RPMI8226 (cell line): ENCODE measurements at places on chromosomes 4 and X.

DNA sequence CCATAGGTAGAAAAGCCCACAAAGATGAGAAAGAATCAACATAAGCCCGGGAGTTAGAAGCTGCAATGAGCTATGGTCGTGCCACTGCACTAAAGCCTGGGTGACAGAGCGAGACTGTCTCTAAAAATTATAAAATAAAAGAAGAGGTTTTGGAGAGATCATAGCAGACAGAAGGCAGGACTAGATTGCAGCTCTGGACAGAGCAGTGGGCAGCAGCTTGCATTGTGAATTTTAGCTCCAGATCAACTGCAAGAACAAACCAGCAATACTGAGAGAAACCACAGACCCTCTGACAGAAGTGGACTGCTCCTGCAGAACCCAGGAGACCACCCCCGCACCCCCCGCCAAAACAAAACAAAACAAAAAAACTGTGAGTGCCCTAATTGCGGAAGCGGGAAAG, 30.6 kb downstream of the SOWAHB start:
- no peak for DNase-seq

DNA sequence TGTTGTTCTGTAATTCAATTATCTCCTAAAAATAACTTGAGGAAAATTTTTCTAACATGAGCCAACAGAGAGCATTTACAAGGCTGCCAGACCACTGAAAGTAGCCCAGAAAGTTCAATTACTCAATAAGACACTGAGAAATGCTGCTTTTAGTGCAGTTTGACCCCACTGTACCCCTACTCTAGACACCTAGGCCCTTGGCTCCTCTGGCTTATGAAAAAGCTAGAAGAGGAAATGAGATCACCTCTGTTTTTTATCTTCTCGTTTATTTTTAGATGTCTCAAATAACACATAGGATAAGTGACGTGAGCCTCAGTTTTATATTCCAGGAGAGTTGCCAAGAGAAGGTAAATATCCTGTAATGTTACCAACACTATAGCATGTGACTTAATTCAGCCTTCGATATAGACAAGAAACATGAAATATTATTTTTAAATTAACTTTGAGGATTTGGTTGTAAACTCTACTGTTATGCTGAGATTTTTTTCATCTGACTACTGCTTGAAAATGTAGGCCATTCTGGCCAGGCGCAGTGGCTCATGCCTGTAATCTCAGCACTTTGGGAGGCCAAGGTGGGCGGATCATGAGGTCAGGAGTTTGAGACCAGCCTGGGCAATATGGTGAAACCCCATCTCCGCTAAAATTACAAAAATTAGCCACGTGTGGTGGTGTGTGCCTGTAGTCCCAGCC, 24.4 kb downstream of the TNIP3 start:
- peak; percentile 49 for DNase-seq

DNA sequence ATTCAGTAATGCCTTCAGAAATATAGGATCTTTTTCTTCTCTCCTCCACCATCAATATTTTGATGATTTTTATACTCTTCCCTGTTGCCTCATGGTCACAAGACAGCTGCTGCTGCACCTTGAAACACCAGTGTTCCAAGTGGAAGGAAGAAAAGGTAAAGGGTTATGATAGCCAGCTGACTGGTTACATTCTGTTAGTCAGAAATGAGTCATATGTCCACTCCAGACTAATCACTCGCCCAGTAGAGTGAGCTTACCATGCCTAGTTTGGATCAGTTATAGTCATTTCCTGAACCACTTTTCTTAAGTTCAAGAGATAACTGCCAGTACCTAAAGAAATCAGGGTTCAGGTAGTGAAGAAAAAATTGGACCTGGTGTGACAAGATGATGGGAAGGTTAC, 532.3 kb upstream of the SMIM31 start:
- DNase-seq: no peak

GRCh38 chr4:188372058-188372457, 232.8 kb downstream of the TRIML1 start:
- no peak for DNase-seq

DNA sequence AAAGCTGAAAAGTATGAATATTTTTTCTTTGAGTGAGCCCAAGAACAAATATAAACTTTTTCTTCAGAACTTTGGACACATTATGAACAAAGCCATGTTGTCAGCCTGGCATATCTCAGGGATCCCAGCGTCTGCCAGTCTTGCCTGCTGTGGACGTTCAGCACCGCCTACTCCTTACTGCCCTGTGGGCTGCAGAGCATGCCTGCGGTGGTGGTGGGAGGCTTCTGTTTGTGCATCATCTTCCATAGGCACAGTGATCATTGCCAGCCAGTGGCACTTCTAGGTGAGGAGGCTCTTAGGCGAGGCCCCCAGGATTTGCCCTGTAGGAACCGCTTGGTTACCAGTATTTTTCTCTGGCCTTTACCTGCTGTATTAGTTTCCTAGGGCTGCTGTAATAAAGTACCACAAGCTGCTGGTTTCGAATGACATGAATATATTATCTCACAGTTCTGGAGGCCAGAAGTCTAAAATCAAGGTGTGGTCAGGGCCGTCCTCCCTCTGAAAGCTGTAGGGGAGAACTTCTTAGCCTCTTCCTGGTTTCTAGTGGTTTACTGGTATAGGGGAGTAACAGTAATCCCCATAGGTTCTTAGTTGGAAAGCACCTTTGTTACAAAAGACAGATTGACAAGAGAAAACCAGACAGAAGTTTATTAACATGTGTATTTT, 15.4 kb downstream of the ANXA3 start:
- no peak for DNase-seq

GRCh38 chr4:172601195-172601594, 567.4 kb upstream of the GALNT7 start:
- DNase-seq: no peak

DNA sequence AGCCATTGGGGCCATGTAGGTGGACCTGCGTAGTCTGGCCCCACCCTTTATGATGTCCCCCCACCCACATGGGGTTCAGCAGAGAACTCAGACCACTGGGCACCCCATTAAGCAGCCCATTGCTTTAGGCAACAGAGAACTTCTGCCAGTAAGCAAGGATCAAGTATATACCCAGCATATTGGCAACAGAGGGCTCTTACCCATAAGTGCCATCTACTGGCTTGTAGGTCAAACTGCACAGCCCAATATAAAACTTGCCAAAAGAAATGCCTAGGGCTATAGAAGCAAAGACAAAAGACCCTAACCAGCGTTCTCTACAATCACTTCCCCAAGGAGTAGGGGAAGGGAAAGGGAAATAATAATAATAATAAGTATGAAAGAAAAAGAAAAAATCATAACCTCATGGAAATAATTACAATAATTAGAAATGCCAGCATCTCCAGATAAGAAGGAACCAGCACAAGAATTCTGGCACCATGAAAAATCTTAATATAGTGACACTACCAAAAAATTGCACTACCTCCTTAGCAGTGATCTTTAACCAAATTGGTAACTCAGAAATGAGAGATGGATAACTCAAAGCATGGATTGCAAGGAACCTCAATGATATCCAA, 1090.7 kb downstream of the FAT4 start:
- peak; percentile 2 for DNase-seq

GRCh38 chr4:30768277-30768676, 48.1 kb downstream of the PCDH7 start:
- DNase-seq: no peak

GRCh38 chr4:56164907-56165306, 216.2 kb downstream of the CEP135 start:
- no peak for DNase-seq

DNA sequence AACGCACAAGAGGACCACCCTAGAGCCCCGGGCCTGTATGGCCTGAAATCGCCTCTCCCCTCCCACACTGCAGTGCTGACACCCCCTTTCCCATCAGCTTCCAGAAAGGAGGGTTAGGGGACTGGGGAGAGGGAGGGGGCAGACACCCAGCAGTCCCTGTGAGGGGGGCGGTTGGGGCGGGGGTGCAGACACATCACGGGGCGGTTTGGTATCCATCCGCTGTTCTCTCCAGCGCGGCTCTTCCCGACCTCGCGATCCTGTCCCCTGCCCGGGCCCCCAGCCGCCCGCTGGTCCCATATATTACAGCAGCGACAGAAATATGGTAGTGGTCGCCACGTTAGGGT, 404 bp upstream of the GPRASP2 start:
- no peak for DNase-seq

- no peak for DNase-seq
Observed at GRCh38 chr4:121069430-121069829, 2.9 kb downstream of the NDNF start.

DNA sequence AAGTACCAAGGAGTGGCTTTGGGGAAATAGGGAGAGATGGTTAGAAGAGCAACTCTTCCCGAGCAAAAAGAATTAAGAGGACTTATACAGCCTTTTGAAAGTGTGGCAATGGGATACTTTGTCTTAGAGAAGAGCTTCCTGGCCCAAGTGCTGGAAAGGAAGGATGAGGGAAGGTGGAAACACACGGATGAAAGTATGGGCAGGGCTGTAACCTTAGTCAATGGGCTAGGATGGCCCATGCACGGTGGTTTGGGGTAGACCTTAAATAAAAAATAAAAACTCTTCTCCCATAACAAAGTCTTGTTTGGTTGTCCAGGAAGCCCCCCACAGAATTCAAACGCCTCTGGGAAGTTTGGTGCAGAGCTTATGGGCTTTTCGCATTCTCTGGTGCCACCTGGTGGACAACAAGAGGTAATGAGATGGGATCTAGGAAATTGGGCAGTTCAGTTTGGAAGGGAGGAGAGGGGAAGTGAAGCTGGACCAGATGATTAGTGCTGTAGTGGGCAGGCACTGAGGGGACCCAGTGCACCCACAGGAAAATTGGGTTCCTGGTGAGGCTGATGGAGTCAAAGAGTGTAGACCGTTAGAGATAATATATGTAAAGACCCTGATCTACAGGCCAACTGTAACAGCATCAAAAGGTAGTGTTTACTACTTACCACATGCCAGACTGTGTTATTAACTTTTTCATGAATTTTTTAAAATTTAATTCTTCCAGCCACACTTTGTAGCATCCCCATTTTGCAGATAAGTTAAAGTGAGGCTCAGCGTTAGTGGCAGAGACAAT, 13.8 kb upstream of the ENOX2 start:
- DNase-seq: peak; percentile 50
